ENCODE measurements at places on chromosomes 4 and X.
A peak's percentile ranks its signal among the peaks of the same experiment; 100 is the strongest.

DNA sequence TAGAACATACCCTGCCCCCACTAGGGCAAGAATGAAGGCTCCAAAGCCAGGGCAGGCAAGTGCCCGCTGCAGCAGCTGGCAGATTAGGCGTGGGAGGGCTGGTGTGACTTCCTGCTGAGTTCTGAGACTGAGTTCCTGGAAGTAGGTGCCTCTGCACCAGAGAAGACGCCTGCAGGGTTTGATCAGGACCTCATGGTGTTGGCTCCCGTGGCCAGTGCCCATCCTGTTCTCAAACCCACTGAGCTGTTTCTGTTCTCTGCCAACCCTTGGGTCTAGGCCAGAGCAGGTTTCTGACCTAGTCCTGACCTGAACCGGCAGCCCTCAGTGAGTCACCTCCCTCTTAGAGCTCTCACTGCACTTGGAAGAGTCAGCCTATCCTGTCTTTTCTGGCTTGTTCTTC is 220.7 kb downstream of the HS6ST2 start:
- peak; percentile 81 for DNase-seq

DNA sequence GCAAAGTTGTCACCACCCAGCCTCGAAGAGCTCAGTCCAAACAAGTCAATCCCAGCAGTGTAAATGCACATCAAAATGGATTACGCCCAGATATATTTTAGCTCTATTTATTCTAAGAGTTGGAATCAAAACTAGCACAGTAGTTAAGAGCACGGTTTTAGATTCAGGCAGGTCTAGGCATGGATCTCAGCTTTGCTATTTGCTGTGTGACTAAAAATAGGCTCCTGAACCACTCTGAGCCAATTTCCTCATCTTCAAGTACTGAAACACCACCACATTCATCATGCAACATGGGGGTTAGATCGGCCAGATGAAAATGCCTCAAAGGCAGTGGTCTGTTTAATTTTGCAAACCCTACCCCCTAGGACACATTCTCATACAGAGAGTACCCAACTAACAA is 55.9 kb upstream of the FGFBP2 start:
- no peak for DNase-seq

- DNase-seq: no peak
Measured at GRCh38 chrX:68286076-68286475, 147.2 kb downstream of the OPHN1 start.

DNA sequence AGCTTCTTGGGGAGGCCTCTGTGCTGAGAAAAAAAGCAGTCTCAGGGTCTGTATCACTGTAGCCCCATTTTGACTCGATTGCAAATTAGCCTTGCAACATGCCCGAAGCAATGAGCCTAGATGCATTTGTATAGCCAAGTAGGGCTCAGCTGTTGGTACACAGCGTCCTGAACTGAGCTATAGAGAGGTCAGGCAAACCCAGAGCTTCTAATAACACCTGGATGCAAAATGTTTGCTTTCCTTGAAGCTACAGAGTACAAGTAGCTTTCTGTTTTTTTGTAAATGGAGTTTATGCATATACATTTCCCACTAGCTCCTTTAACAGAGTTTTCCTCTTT is 87.8 kb downstream of the PLAC1 start:
- no peak for DNase-seq
